CD8-positive, alpha-beta memory T cell (primary cell): ENCODE measurements at places on chromosomes 2 and 18. TPM values are rescaled to one million over a fixed set of nuclear protein-coding genes. Genes with fewer than 3 reads are reported as not detected.

GRCh38 chr2:226295123-226295522 lies 504.5 kb downstream of the IRS1 start:
- DNase-seq = no peak

DNA sequence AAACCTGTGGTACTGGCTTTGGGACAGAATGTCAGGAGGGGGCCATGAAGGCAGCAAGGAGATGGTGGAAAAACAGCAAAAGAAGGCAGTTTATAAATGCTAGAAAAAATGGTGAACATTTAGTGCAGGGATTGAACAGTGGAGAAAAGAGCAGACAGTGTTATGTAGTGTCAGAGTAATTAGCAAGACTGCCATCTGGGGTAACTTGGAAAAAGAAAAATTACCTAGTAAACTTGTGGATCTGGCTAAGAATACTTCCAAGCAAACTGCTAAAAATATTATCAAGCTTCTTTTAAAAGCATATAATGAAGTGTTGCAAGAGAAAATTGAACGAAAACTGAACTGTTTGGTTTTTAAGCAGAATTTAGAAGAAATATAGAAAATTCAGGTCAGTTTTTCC lies 267.8 kb downstream of the INSIG2 start:
- no peak for DNase-seq

The SNTG2 gene
- 1.3 TPM for total RNA-seq

DNA sequence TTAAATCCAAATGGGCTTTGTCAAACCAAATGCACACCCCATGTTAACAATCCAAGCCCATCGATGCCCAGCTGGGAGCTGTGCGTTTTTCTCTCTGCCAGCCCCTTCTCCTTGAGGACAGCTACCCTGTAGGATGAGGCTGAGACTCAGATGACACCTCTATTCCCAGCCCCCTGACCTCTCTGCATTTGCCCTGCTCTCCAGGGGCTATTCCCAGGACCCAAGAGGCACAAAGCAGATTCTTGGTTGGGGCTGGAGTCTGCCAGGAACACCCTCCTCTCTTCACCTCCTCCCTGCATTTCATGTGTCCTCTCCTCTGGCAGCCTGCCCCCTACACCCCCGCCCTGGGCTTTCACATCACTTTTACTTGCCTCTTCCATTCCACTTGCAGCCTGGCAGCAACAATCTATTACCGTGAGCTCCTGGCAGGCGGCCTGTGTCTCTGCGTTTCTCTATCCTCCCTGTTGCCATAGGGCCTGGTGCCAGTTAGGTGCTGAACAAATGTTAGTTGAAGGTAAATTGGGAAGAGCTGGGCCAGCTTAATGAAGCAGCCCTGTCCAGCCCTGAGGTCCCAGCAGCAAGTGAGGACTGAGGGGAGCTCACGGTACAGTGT lies 51.8 kb downstream of the ADD2 start:
- no peak for DNase-seq

The CHN1 gene
- 22.1 TPM for total RNA-seq
